Colonic mucosa (tissue), 4 donors: ENCODE measurements at places on chromosomes 5 and 9.

DNA sequence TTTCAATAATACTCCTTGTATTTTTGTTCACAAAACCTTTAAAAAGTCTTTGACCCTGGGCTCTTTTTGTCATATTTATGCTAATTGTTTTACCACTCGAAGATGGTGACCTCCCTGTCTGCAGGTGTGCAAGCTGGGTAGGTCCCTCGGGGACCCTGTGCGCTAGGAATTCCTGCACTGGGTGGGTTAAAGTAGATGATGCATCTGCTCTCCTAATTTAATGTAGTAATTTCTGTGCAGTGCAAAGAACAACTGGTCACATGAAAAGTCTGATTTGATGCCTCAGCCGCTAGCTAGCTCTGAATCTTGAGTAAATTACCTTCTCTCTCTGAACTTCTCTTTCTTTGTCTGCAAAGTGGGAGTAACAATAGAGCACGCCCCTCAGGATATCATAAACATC is 139.1 kb upstream of the OTULINL start:
- DNase-seq = no peak

DNA sequence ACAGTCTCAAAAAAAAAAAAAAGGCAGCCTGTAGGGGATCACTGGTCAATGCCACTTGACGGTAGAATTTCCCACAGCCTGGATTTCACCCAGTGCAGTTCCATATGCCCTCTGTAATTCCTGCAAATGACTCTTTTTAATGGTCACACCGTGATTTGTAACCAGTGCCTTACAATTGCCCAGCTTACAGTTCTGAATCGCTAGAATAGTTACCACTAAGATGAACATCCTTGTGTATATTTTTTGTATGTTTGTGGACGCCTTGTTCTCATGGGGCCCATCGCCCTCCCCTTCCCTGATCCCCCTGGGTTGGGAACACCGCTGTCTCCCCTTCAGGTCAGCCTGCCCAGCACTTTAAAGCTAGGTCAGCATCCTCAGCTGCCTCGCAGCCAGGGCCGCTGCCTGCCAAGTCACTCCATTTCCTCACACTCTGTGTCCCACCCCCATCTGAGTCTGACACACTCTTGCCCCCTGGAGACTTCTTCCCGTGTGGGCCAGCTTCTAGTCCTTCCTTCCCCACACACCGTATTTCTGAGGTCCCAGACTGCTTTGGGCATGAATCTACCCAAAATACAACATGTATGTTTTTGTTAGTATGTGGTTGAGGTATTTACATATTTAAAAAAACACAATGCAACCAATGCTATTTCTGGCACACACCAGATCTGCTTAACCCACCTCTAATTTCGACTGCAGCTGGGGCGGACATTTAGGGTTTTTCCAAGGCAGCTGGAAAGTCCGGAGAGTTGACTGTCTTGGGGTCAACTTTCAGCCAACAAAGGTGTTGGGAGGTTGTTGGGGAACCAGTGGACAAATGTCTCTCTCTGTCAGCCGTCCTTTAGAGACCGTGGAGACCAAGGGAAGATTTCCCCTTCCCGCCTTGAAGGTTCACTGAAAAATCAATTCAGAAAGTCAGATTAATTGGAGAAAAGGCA is 120.5 kb upstream of the NEK6 start:
- no peak for DNase-seq

- DNase-seq = no peak
Observed at GRCh38 chr9:227860-228259, 13.2 kb downstream of the DOCK8 start.

DNA sequence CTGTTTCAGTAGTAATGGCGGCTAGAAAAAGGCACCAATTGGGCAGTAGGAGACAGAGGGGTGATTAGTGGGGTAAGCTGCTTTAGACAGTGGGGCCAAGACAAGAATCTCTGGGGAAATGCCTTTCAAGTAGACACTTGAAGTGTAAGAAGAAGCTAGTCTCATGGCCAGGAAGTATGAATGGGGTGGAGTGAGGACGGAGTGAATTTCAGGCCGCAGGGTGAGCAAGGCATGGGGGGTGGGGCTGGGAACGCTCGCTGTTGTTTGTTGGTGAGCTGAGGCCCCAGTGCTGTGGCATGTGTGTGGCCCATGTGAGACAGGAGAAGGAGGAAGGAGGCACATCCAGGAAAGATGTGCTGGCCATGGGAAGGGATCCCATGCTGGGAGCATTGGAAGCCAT is 149.2 kb upstream of the NFIL3 start:
- DNase-seq = no peak

DNA sequence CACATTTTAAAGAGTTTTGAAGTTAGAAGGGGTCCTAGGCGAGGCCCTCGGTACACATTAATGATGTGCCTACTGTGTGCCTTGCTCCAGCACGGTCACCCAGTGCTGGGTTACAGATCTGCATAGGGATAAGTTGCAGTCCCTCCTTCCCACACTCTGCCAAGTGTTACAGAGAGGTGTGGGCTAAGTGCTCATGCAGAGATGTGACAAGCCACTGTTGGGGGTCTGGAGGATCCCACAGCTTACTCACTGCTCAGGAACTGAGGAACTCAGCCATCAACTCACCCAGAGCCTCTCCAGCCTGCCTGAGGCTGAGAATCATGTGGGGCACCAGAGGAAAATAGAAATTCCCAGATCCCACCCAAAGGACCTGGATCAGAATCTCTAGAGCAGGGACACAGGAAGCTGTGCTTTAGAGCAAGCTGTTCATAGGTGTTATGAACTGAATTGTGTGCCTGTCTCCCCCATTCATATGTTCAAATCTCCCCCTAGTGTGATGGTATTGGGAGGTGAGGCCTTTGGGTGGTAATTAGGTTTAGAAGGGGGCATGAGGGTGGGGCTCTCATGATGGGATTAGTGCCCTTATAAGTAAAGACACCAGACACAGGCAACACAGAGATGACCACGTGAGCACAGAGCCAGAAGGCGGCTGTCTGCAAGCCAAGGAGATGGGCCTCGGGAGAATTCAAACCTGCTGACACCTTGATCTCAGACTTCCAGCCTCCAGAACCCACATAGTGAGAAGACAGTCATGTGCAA is 164.1 kb downstream of the HSD17B3 start:
- DNase-seq = no peak

DNA sequence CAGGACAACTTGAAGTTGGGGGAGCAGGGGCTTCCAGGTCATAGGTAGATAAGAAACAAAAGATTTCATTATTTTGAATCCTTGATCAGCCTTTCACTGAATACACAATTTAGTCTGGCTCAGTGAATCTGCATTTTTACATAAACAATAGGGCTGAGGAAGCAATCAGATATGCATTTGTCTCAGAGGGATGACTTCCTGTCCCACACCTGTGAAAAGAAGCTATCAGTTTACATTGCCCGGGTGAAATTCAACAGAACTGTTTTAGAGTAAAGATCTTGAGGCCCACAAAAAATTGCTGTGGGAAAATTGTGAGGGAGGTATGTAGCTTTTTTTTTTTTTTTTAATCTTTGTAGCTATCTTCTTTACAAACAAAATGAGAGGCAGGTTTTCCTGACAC is 38.3 kb downstream of the DNAJB5 start:
- no peak for DNase-seq

DNA sequence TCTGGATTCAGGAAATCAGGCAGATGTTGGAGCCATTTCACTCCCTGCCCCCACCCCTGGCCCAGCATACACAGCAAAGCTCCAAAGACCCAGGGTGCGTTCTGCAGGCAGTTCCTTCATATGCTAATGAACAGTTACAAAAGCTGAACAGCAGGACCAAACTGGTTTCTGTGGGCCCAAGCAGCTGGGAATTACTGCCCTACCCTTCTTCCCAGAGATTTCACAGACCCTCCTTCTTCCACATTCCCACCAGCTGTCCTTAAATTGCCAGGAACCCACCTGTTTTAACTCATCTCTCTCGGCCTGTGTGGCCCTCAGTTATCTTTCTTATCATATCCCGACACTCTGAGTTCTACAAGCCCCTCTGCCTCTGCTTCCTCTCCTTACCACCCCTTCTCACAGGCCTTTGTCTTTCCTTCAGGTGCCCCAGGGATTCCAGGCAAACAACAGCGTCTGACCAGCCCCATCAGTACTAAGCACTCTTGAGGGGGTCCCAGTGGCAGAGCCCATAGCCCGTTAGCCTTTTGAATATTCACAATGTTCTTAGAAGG is 10.6 kb upstream of the F2RL1 start:
- no peak for DNase-seq

GRCh38 chr9:27179245-27179865 is 70.3 kb downstream of the TEK start:
- DNase-seq = no peak

DNA sequence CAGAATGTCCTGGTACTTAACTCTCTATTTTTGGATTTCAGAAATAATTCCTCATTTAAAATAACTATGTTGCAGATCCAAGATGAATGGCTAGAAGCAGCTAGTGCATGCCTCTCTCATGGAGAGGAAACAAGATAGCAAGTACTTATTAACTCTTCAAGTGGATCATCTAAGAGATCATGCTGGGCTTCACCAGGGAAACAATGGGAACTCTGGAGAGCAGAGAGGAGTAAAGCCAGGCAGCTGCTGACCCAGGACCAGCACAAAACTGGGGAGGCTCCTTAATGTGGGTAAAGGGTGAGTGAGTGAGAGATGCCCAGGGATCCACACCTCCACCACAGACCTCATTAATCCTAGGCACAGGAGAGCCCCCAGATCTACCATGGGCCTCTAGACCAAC is 897.8 kb upstream of the ACO1 start:
- no peak for DNase-seq

DNA sequence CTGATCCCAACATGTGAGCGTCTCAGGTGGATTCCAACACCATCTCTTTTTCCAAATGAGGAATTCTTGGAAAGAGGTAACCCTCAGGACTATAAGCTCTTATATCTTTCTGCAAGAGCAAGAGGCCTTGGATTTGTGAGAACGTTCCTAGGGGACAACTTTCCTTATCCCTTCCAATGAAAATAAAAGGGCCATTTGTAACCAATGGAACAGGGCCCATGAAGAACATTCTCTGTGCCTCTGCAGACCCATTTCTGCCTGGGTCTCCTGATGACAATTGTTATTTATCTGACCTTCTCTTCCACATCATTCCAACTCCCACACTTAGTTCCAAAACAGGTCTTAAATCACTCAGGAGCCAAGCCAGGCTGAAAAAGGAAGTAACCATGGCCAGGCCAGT is 202.6 kb downstream of the ZNF462 start:
- no peak for DNase-seq

DNA sequence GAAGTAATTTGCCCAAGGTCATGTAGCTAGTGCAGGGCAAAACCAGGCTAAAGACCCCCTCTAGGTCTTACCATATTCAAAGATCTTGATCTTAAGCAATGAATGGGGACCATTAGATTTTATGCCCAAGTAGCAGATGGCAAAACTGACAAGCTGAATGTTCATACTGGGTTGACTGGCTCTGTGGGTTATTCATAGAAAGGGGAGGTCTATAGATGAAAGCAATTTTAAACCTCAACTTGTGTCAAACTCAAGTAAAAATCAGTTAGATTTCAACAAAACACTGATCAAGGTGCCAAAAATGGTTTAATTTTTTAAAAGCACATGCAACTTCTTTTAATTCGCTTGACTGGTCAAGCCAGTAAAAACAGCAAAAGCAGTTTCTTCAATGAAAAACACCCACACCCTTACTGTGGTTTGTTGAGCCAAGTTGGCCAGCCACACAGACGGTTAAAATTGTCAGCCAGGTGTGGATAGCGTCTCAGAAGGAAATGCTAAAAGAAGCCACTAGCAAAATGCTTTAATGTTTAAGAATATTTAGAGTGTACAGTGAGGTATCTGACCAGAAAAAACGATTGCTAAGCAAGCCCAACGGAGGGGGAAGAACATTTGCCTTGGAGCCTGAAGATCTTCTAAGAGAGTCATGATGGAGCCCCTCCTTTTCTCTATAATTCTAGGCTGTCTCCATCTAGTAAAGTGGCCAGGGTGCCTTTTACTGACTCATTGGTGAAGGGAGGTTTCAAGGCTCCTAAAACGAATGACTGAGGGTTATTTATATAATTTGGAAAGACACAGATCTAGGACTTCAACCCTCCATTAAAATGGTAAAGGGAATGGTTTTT is 539.6 kb upstream of the CLINT1 start:
- DNase-seq = no peak

GRCh38 chr5:83925321-83925954 is 204.8 kb upstream of the HAPLN1 start:
- no peak for DNase-seq

- DNase-seq = no peak
Observed at GRCh38 chr9:127546125-127546832, 65.8 kb upstream of the STXBP1 start.

- DNase-seq = no peak
Observed at GRCh38 chr5:82534986-82535385, 256.8 kb upstream of the RPS23 start.

DNA sequence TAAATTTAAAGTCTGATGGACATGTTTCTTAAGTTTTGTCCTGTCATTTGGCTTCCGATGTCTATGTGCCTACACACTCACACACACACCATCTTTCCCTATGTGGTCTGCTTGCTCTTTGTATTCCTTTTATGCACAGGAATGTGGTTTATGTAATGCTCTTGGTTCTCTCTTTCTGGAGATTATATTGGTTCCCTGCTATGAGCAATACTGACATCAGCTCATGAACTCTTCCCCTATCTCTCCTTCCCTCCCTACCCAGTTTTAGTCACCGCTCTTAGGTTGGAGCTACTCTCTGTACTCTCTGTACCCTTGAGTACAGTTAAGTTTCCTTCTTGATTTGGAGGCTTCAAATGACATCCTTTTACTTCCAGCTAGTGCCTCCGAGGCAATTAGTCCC is 77.9 kb upstream of the MVB12B start:
- DNase-seq = no peak

GRCh38 chr9:97940233-97940632 is 2.3 kb upstream of the HEMGN start:
- DNase-seq = no peak

DNA sequence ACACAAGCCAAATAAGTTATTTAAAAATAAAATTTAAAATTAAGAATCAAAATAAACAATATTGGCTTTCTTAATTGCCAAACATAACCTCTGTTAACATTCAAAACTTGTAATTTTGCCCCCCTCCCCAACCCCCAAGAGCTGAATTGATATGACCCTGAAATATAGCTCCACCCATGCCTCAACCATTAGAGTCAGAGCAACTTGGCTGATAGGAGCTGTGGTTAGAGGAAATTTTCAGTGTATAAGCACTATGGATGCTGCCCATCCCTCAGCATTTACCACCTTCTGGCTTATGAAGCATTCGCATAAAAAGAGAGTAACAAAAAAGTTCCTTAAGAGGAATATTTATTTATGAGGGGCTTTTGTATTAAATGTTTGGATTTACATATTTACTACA is 6.1 kb downstream of the POC5 start:
- DNase-seq = no peak

GRCh38 chr5:110105692-110106091 is 416.0 kb downstream of the MAN2A1 start:
- no peak for DNase-seq

GRCh38 chr9:133842721-133843227 is 104.6 kb upstream of the SARDH start:
- DNase-seq = peak; percentile 72

GRCh38 chr9:126626127-126626925 is 12.6 kb downstream of the LMX1B start:
- no peak for DNase-seq

GRCh38 chr5:139275956-139276355 is 17.6 kb upstream of the MATR3 start:
- DNase-seq = peak; percentile 57

GRCh38 chr5:178372142-178372571 is 139.6 kb upstream of the PHYKPL start:
- no peak for DNase-seq
